AG09319 (cell line): ENCODE measurements at places on chromosomes 16 and 17.

GRCh38 chr16:65757064-65757463 is 609.4 kb upstream of the CDH5 start:
- no peak for DNase-seq

- no peak for DNase-seq
Measured at GRCh38 chr17:77182205-77183172, 41.7 kb downstream of the SEC14L1 start.

- no peak for DNase-seq
Measured at GRCh38 chr16:46712911-46713310, 23.5 kb downstream of the ORC6 start.

- DNase-seq = no peak
Measured at GRCh38 chr17:33421933-33422332, 128.8 kb upstream of the ASIC2 start.

DNA sequence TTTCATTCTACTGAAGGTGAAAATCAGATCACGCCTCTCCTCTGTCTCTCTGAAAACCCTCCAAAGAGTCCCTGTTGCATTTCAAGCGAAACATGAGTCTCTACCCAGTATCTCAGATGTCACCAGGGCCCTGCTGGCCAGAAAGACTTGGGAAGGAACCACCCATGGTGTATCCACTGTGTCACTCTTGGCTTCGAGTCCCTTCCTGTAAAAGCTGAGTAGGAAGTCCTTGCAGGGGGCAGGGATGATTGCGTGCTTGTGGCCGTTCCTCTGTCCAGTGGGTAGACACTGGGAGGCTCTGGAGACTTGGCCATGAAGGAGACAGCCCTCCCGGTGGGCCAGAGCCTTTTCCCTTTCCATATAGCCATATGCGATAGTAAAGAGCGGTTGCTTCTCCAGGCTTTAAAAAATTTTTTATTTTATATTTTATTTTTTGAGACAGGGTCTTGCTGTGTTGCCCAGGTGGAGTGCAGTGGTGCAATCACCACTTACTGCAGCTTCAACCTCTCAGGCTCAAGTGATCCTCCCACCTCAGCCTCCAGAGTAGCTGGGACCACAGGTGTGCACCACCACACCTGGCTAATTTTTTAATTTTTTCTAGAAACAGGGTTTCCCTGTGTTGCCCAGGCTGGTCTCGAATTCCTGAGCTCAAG is 19.0 kb upstream of the RMI2 start:
- no peak for DNase-seq

DNA sequence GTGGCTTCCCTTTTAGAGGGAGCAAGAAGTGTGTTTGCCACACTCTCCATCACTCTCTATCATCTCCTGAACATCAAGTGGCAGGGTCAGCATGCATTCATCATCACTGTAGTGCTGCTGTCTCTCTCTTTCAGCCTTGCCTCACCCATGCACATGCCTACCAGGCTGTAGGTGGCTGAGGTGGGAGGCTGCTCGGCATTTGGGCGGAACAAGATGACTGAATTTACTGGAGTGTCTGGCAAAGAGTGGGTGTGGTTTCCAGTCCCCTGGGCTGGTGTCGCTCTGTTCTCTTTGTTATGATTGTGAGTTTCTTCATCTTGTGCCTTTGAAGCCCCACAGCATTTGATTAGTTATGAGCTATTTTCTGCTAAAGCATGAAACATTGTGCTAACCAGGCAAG is 541.9 kb upstream of the EEF2KMT start:
- no peak for DNase-seq

GRCh38 chr17:43814026-43814425 is 18.9 kb downstream of the MPP3 start:
- DNase-seq = no peak

DNA sequence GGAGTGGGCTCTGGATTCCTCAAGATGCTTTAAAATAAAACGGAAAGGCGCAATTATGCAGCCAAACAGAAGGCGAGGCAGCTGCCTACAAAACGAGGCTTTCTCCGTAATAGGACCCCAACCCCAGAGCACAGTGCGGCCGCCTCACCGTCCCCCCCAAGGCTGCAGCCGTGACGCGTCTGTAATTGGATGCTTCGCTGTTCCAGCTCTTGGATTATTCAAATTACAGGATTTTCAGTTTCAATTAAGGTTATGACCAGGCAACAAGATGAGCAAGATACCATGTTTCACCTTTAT is 37.3 kb upstream of the ABR start:
- no peak for DNase-seq

DNA sequence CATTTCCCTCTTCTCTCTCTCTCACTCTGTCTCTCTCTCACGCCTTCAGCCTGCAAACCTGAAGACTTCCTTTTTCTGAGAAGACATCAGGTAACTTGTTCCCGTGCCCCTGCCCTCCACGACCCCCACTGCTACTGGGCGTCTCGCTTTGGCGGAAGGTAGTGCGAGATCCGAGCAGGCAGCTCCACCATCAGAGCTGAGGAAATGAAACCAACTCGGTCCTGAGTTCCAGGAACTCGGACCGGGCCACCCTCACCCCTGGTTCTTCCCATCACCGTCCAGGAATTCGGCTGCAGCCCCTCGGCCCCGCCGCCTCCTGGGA is 585 bp downstream of the MLKL start:
- no peak for DNase-seq

DNA sequence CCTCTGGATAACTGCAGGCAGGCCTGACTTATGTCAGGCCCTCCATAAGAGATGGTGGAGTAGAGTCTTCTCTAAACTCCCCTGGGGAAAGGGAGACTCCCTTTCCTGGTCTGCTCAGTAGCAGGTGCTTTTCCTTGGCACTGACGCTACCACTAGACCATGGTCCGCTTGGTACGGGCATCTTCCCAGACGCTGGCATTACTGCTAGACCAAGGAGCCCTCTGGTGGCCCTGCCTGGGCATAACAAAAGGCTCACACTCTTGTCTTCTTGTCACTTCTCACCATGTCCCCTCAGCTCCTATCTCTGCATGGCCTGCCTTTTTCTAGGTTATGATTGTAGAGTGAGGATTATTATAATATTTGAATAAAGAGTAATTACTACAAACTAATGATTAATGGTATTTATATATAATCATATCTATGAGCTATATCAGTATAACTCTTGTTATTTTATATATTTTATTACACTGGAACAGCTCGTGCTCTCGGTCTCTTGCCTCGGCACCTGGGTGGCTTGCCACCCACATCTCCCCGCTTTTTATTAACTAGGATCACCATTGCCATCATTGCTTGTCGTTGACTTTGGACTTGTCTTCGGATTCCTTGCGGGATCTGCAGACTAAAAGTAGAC is 59.8 kb upstream of the ARL4D start:
- no peak for DNase-seq

DNA sequence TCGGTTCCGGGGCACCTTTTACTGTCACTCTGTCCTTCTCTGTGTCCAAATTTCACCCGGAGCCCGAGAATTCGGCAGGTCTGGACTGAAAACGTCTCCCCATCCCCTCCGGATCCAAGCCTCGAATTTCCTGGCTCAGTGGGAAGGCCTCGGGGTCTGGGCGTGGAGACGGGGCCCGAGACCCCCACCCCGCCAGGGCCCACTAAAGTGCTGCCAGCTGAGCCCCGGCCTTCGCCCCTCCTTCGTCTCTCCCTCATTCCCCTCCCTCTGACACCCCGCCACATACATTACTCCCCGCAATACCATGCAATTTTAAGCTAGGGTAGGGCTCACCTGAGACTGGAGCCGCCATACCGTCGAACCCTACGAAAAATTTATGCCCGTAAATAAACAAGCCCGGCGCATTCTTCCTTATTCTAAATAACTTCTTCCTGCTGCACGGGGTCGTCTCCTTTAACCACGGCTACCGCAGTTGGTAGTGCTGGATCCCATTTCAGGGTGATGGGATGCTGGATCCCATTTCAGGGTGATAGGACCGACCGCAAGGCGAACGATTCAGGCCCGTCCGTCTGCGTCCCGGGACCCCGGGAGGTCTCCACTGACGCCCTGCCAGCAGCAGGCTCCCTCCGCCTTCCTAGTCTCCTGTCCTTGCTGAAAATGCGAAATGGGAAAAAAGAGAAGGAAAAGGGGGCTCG is 4.4 kb upstream of the OR1F1 start:
- DNase-seq = no peak

DNA sequence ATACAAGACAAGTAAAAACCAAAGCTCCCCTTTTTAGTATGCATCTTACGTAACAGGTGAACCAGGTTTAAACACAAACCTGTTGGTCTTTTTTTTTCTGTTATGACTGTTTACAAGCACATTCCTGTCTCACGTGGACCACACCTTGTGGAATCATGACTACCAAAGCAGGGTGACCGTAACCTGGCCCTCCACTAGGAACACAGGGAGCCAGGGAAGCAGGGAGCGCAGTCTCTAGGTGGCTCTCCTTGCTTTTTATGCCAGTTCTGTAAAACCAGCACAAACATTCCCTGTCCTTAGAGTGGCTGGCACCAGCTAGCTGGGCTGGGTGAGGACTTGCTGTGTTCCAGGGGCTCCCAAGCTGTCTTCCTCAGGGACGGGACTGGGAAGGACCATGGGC is 44.1 kb downstream of the DDX19A start:
- DNase-seq = no peak

DNA sequence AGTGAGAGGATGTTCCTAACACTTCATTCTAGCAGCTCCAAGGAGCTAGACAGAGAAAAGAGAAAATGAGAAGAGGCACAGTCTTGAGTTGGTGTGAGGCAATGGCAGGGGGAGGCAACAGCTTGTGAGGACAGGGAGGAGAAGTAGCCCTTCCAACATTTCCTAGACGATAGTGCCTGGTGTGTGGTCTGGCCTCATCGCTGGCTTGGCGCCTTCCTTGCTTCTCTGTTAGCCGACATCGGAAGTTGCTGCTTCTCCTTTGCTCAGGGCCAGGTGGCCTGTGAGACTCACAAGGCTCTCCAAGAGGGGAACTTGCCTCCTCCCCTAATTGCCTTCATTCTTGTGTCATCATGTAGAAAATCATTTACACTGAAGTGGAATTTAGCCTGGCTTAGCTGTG is 208.7 kb downstream of the MAP2K4 start:
- DNase-seq = no peak

GRCh38 chr16:50688083-50688482 is 5.3 kb upstream of the NOD2 start:
- no peak for DNase-seq

GRCh38 chr17:82687375-82687861 is 11.1 kb downstream of the RAB40B start:
- DNase-seq = no peak

DNA sequence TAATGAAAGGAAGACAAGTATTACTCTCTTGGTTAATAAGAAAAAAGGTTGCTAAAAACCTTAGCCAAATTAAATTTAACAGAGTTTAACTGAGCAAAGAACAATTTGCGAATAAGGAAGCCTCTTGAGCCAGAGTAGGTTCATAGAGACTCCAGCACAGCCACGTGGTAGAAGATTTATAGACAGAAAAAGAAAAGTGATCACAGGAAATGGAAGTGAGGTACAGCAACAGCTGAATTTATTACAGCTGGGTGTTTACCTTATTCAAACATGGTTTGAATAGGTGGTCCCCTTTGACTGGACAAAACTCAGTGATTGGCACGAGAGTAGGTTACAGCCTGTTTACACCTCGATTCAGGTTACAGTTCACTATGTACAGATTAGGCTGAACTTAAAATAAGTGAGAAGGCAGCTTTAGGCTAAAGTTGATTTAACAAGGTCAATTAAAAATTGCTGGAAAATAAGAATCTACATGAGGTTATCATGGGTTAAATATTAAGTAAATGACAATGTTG is 3.3 kb upstream of the CCL15 start:
- DNase-seq = no peak
